A549 (cell line): ENCODE measurements at places on chromosomes 5 and 9.

DNA sequence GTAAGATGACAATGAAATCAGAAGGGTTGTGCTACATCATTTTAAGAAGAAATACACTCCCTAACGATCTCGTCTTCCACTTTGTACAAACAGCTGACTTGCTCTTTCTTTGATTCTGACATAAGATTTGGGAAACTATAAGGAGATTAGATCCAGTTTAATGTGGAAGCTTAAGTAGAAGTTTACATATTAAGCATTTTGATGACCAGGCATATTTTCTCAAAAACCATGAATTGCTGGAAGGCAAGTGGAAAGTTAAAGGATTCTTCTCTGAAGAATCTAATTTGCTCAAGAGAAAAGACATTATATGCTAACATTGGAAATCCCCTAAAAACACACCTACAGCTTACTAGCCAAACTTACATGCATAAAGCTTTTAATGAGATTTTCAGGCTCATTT is 531.9 kb upstream of the PTPRD start:
- DNase-seq: no peak

DNA sequence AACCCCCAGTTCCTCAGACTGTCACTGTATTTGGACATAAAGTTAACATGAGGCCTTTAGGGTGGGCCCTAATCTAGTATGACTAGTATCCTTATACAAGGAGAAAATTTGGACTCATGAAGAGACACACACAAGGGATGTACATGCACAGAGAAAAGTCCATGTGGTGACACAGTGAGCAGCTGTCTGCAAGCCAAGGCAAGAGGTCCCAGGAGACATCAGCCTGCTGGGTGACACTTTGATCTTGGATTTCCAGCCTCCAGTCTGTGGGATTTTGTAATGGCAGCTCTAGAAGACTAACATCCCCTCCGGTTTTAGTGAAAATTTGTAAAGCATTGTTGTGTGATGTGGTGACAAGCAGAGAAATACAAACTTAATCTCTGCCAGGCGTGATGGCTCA is 66.1 kb downstream of the RAI14 start:
- no peak for DNase-seq

- DNase-seq: no peak
Observed at GRCh38 chr9:73178044-73178443, 26.4 kb downstream of the ANXA1 start.

DNA sequence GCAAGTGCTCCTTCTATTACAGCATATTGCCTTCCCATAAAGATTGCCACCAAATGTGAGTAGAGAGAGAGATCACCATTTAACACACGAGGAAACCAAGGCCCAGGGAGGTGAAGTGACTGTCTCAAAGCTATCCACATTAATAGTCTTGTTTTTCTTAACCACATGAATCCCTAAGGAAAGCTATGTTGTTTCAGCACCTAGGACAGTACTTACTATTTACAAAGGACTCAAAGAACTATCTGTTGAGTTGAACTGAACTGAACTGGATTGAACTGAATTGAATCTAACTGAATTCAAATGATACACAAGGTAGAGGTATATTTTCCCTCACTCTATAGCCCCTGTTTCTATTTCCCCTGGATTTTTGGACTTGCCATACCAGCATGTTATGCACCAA is 430.4 kb downstream of the CAAP1 start:
- no peak for DNase-seq

- no peak for DNase-seq
Observed at GRCh38 chr9:87580941-87581438, 83.3 kb downstream of the DAPK1 start.

GRCh38 chr5:143679777-143680176 is 132.2 kb upstream of the HMHB1 start:
- no peak for DNase-seq

DNA sequence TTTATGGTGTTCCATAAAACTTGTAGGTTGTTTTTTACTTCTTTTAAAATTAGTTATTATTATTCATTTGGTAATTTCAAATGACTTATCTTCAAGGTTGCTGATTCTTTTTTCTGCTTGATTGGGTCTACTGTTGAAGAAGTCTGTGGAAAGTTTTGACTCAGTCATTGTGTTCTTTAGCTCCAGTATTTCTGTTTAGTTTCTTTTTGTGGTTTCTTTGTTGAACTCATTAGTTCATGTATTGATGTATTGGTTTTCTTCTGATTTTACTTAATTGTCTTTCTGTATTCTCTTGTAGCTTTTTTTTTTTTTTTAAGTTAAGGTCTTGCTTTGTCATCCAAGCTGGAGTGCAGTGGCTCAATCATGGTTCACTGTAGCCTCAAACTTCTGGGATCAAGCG is 345.4 kb upstream of the MEF2C start:
- no peak for DNase-seq

GRCh38 chr5:56761151-56761885 is 54.0 kb upstream of the MAP3K1 start:
- DNase-seq: no peak

GRCh38 chr9:72338631-72339030 is 26.4 kb downstream of the ZFAND5 start:
- no peak for DNase-seq

DNA sequence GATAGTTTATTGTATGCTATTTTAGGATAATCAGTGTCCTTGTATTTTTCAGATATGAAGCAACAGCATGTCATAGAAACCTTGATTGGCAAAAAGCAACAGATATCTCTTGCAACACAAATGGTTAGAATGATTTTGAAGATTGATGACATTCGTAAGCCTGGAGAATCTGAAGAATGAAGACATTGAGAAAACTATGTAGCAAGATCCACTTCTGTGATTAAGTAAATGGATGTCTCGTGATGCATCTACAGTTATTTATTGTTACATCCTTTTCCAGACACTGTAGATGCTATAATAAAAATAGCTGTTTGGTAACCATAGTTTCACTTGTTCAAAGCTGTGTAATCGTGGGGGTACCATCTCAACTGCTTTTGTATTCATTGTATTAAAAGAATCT is 14.5 kb downstream of the CCT5 start:
- DNase-seq: no peak

- DNase-seq: no peak
Observed at GRCh38 chr5:9622971-9623421, 7.2 kb downstream of the TAS2R1 start.

DNA sequence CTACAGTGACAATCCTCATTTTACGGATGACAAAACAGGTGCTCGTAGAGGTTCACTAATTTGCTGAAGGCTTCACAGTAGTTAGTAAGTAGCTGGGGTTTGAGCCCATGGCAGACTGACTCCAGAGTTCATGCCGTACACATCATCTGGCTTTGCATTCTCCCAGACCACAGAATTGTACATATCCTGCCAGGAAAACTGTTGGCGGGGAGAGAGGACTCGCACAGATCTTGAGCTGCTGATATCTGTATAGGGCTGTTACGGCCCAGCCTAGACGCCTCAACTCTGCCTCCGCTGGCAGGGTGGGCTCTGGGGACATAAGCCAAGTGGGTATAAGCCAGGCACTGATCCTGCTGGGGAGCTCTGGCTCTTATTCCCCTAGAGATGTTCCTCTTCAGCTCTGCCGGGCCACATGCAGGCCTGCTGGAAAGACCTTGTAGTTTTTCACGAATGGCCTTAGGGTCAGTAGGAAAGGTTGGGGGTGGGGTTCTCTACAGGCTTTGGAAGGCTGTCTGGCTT is 16.3 kb downstream of the LARP1 start:
- no peak for DNase-seq

DNA sequence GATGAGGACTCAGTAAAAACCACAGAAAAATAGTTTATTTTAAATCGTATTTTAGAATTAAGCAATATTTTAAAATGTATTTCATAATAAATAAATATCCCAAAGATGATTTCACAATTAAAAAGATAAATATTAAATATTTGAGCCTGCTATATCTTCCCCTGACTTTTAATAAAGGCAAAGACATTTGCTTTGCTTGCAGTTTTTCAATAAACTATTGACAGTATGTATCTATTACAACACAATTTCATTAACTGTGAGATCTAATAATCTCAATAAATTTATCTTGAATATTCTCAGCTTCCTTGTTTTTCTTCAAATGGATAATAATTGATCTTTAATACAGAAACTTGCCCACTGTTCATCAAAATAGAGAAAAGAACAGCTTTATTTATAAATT is 186.2 kb upstream of the TARS1 start:
- DNase-seq: no peak

- peak; percentile 65 for DNase-seq
Observed at GRCh38 chr5:74919487-74919886, 53.3 kb upstream of the FAM169A start.

DNA sequence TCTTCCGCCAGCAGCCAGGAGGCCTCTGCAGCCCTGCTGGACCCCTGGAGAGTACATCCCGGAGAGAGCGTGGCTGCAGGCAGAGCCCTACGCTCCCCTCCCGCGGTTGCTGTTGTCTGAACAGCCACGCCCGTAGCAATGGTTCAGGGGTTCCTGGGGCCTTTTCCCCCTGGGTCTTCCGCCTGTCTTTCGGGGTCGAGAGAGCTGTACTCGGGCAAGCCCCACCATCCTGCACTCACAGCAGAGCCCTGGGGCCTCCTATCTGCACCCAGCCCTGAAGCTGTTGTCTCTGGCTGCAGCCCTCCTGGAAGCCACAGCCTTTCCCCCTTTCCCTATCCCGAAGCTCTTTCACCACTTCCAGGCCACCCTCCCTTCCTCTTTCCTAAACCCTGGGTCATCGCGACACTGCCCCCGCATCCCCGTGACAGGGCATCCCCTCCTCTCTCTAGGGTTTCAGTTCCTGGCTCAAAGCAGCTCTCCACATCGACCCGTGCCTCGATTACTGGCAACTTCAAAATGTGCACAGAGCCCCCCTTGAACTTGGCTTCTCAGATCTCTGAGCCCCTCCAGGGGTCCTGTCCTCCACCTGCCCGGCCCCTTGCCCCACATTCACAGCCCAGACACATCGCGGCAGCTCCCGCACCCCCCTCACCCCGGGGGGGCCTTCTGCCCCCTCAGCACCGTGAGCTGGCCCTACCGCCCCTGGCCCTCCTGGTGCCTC is 43.9 kb upstream of the CEP72 start:
- DNase-seq: no peak

GRCh38 chr9:122128007-122128968 is 31.3 kb downstream of the NDUFA8 start:
- no peak for DNase-seq

GRCh38 chr5:14286574-14287421 is 143.7 kb downstream of the TRIO start:
- DNase-seq: no peak

GRCh38 chr9:125883565-125884217 is 136.5 kb downstream of the PBX3 start:
- DNase-seq: no peak

DNA sequence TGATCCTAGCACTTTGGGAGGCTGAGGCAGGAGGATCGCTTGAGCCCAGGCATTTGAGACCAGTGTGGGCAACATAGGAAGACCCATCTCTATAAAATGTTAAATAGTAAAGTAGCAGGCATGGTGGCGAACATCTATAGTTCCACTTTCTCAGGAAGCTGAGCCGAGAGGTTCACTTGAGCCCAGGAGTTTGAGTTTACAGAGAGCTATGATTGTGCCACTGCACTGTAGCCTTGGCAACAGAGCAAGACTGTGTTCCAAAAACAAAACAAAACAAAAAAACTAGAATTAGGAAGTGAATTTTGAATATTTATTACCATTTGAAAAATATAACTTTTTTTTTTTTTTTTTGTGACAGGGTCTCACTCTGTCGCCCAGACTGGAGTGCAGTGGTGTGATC is 26.8 kb upstream of the PAX5 start:
- no peak for DNase-seq

GRCh38 chr9:84922051-84922450 is 252.5 kb downstream of the NTRK2 start:
- no peak for DNase-seq

- DNase-seq: no peak
Observed at GRCh38 chr9:130313103-130313858, 47.7 kb downstream of the HMCN2 start.

GRCh38 chr5:176144508-176144907 is 93.7 kb upstream of the SIMC1 start:
- no peak for DNase-seq

DNA sequence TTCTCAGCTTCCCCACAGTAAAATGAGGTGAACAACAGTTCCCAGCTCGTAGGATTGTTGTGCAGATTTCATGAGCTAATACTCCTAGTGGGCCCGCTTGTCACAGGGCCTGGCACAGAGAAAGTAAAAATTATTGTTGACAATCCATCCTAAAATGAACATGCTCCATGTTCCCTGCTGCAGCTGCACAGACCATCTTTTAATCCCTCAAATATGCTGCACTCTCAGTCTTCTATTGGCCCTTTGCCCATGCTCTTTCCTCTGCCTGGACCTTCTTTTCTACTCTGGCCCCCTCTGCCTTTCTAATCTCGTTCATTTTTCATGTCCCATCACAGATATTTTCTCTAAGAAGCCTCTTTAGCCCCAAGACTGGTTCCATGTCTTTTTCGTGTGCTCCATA is 117.7 kb upstream of the NR3C1 start:
- no peak for DNase-seq

DNA sequence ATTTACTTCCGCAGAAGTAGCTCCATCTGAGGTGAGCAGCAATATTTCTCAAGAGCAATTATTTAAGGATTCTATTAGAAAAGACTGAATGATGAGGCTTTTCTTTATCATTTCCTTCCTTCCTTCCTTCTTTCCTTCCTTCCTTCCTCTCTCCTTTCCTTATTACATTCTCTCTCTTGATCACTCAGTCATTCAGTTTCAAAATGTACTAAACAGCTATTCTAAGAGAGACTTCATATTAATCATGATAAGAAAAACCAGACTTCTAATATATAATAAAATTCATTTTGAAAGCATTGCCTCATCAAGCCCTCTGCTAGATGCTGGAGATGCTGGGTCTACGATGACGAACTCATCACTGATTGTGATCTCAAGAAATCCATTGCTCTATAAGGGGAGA is 30.4 kb upstream of the PAPPA start:
- DNase-seq: no peak

DNA sequence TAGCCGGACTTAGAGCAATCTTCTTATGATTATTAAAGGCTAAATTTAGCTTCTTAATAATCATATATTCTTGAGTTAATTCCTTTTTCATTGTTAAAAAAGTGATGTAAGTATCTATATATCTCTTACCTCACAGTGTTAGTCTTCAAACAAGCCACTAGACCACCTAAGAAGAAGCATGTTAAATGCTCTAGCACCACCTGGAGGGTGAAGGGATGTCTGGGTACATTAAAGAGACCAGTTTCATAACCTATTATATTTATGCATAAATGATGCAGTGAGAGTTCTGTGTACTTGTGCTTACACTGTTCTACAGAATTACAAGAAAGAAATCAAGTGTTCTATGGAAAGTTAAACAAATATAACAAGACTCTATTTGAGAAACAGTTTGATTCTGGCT is 55.9 kb upstream of the SLCO6A1 start:
- no peak for DNase-seq
